ENCODE measurements at places on chromosomes 3 and 15. TPM values are rescaled to one million over a fixed set of nuclear protein-coding genes. Genes with fewer than 3 reads are reported as not detected.

GRCh38 chr3:46481636-46482035, 16.1 kb upstream of the RTP3 start:
- DNase-seq: no peak

DNA sequence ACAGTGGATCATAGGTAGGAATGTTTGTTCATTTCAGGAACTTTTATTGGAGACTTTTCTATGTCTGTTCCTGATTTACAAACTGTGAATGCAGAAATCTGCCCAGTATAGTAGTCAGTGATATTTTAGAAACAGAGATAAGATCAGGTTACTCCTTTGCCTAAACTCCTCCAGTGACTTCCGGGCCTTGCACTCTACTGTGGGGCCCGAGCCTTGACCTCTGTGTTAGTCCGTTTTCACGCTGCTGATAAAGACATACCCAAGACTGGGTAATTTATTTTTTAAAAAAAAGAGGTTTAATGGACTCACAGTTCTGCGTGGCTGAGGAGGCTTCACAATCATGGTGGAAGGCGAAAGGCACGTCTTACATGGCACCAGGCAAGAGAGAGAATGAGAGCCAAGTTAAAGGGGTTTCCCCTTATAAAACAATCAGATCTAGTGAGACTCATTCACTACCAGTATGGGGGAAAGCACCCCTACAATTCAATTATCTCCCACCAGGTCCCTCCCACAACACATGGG, 127.1 kb downstream of the DNAJB8 start:
- DNase-seq: no peak

The HDC gene
- 0.36 TPM for polyA plus RNA-seq

- DNase-seq: no peak
Measured at GRCh38 chr3:123934250-123934649, 26.8 kb downstream of the CCDC14 start.

The KLHL6 gene
- 1.3 TPM for polyA plus RNA-seq

DNA sequence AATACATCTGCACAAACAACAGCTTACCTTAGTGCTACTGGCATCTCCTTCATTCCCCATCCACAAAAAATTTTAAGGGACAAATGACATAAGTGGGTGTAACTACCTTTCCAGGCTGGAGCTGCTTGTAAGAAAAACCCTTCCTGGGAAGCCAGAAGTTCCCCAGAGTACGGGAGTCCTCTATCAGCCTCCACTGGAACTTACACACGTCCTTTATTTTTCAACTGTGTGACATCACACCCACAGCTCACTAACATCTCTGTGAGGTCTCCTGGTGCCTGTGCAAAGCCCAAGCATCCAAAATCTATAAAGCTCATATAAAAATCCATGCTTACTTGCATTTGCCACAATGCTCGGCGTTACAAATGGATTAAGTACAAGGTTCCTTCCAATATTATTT, 27.6 kb downstream of the LRIG1 start:
- no peak for DNase-seq

The SERPINI1 gene
- 57.6 TPM for polyA plus RNA-seq

The RTP3 gene
- not detected for polyA plus RNA-seq

The TBC1D23 gene
- polyA plus RNA-seq: 33.9 TPM

GRCh38 chr3:13616359-13616758, 67.4 kb downstream of the FBLN2 start:
- no peak for DNase-seq

GRCh38 chr3:16529264-16529663, 15.8 kb upstream of the RFTN1 start:
- no peak for DNase-seq

GRCh38 chr3:26091096-26091495, 301.2 kb downstream of the OXSM start:
- DNase-seq: no peak

The AGTR1 gene
- polyA plus RNA-seq: 28.1 TPM

DNA sequence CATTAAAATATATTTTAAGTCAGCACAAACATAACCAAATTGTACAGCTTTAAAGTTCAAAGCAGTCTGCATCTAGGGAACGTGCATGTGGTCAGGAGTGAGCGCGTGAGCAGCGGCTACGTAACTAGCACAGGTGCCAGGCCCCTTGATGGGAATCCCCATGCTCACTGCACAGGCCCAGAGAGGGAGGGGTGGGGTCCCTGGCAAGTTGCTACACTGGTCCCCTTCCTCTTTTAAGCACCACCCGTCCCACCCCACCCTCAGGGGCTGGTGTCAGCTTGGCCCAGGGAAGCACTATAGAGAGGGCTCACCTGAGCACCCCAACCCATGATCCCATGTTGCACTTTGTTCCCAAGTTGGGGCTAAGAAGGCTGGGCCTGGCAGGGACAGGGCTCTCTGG, 835 bp upstream of the GMPPB start:
- no peak for DNase-seq

DNA sequence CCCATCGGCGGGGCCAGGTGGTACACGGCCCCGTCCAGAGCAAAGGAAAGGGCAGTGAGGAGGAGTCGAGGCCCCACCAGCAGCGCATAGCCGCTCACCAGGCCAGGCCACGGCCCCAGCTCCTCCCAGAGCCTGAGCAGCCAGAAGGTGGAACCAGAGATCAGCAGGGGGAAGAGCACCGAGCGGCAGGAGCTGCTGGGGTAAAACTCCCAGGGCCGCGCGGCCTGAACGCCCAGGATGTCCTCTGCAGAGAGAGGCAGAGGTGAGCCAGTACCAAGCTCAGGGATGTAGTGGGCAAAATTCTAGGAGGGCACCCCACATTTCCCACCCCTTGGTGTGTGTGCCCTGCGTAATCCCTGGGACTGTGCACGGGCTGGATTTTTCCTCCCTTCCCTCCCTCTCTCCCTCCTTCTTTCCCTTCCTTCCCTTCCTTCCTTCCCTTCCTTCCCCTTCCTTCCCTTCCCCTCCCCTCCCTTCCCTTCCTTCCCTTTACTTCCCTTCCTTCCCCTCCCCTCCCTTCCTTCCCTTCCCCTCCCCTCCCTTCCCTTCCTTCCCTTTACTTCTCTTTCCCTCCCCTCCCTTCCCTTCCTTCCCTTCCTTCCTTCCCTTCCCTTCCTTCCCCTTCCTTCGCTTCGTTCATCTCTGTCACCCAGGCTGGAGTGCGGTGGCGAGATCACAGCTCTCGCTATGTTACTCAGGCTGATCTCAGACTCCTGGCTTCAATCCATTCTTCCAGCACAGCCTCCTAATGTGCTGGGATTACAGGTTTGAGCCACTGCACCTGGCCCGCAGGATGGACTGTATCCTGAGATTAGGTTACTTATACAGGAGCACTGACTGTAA, 6.3 kb upstream of the NCBP2 start:
- no peak for DNase-seq

- no peak for DNase-seq
Measured at GRCh38 chr15:32903591-32904290, 185.9 kb downstream of the GREM1 start.

The AADAC gene
- polyA plus RNA-seq: 0.30 TPM

The FES gene
- polyA plus RNA-seq: 14.9 TPM

DNA sequence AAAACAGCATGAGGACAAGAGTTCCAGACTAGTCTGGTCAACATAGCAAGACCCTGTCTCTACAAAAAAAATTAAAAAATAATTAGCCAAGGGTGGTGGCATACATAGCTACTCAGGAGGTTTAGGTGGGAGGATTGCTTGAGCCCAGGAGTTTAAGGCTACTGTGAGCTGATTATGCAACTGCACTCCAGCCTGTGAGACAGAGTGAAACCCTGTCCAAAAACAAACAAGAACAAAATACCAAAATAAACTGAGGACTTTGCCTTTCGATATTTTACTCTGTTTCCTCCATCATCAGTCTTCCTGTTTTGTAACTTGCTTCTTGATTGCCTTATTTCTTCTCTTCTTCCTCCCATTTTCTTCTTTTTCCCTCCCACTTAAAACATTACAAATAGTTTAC, 504.4 kb downstream of the ROBO1 start:
- DNase-seq: no peak

DNA sequence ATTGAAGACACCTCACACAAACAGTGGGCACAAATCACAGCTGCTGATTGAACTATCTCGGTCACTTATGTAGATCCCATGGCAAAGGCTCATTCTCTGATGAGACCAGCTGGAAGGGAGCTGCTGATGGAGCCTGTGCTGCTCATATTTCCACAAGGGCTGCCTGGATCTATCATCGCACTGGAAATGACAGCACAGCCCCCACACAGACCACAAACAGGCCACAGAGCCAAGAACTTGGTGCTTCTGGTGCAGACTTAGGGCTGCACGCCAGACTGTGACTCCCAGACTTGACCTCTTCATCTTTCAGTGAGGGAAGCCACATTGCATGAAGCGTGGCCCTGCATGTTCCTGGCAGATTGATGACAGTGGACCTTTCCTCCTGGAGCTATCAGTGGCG, 197.6 kb downstream of the MINAR1 start:
- no peak for DNase-seq

DNA sequence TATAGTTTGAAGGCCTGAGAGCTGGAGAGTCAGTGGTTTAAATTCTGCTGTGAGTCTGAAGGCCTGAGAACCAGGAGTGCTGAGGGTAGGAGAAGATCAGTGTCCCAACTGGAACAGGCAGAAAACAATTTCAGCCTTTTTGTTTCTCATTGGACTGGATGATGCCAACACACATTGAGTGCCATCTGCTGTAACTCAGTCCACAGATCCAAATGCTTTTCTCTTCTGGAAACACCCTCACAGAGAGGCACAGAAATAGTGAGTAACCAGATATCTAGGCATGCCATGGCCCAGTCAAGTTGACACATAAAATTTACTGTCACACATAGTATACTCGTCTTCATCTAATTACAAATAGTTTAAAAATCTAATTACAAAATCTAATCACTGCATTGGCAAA, 100.8 kb downstream of the NEO1 start:
- DNase-seq: no peak

GRCh38 chr3:122676759-122677158, 3.9 kb upstream of the PARP14 start:
- DNase-seq: no peak

- no peak for DNase-seq
Measured at GRCh38 chr3:78148986-78149717, 1109.3 kb downstream of the ROBO2 start.

The RPP14 gene
- 22.8 TPM for polyA plus RNA-seq

DNA sequence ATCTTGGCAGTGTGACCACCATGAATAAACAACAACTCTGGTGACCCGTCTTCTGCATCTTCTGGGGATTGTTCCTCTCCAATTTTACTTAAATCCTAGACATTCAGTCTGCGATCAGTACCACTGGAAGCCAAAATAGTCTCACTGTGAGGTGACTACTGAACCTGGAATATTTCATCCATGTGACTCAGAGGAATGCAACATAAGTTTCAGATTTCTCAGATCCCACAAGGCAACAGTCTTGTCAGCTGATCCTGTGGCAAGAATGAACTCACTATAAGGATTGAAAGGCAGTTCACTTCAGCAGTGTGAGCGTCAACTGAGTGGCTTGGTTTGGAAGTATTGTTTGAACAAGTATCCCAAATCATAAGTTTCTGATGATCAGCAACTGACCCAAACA, 13.2 kb downstream of the NSUN3 start:
- no peak for DNase-seq

GRCh38 chr15:26967719-26968269, 3.2 kb upstream of the GABRG3 start:
- no peak for DNase-seq

DNA sequence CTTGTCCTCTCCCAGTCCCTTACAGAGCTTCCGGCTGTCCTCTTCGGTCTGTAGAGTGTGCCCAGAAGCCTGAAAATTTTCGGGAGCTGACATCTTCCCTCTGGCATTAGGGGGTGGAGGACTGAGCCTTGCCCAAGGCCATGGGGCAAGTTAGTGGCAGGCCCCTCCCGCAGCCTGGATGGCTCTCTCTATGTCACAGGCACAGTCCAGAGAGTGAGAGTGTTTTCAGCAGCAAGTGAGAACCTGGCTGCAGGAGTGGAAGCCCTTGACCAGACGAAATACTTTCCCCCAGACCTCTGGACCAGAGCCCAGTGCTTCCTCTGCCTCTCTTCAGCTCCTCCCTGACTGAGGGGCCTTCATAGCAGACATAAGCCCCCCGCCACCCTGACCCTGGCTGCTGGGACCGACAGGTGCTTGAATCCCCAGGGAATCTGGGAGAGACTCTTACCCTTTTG, 50.5 kb upstream of the SEC22A start:
- DNase-seq: no peak

DNA sequence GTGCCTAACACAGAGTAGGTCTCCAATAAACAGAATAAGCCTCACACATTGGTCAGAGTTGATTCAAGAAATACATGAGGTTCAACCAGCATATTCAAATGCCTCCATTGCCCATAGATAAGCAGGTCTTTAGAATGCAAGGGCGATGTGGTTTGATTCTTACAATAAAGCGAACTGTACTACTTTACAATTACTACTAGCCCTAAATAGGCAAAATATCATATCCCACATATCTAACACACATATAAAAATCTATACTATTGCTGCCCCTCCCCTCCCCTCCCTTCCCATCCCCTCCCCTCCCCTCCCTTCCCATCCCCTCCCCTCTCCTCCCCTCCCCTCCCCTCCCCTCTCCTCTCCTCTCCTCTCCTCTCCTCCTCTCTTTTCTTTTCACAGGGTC, 6.7 kb upstream of the GRM7 start:
- no peak for DNase-seq

GRCh38 chr3:73459711-73460110, 165.0 kb downstream of the PDZRN3 start:
- no peak for DNase-seq

DNA sequence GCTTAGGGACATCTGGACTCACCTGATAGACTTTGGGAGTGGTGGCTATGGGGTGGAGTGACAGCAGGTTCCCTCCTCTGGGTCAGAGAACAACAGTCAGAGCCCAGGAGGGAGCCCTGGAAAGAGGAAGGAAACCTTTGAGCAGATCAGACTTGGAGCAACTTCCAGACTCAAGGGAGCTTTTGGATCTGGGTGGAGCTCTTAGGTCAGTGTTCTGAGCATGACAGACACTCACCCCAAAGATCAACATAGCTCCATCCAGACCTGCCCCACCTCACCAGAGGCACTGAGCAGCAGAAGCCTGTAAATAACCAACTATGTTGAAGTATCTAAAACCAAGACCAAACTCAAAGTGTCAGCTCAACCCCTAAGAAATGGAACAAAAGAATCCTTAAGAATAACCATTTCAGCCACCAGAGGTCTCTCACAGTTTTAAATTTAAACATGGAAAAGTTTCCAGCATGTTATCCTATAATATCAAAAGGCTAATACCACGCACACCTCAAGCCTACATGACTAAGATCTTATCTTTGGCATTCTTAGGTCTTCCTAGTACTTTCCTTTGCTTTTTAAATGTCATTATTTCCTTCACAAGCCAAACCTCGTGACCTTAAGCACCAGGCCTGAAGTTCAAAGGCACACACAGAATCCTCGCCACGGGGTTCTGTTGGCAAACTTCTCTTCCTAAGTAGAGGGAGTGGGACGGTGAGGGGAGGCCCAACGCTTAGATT, 56.4 kb downstream of the UMPS start:
- no peak for DNase-seq

DNA sequence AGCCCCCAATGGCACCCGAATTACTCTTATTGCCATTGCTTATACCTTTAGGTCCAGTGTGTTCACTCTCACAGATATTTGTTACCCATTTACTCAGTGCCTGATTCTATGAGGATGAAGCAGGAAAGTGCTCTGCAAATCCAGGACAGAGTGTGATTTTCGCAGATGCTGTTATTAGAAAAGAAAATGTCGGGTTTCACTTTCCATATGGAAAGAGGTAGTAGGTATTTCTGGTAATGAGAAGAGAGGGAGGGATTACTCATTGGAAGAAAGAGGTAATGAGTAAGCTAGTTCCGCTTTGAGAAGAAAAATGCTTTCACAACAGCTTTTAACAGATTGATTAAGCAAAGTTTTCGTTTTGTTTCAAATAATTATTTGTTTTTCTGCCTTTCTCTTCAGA, 336.3 kb upstream of the CFAP20DC start:
- DNase-seq: no peak

- no peak for DNase-seq
Measured at GRCh38 chr3:160150525-160150924, 74.7 kb upstream of the C3orf80 start.

Data from right renal pelvis (tissue), 4 donors.